ENCODE measurements at places on chromosomes 1 and 21. TPM values are rescaled to one million over a fixed set of nuclear protein-coding genes. Genes with fewer than 3 reads are reported as not detected.

CALML6 gene
- total RNA-seq: 0.22 TPM

FCRL5 gene
- total RNA-seq: not detected

PPM1J gene
- 0.65 TPM for total RNA-seq

CFHR4 gene
- not detected for total RNA-seq

OR2T35 gene
- total RNA-seq: not detected

MAP3K21 gene
- 0.39 TPM for total RNA-seq

S1PR1 gene
- 8.4 TPM for total RNA-seq

A3GALT2 gene
- not detected for total RNA-seq

TEDDM1 gene
- total RNA-seq: not detected

CD1D gene
- total RNA-seq: 0.52 TPM

CD46 gene
- 144 TPM for total RNA-seq

CEP350 gene
- total RNA-seq: 78.9 TPM

REN gene
- not detected for total RNA-seq

SPRR5 gene
- not detected for total RNA-seq

ATP1A2 gene
- 0.22 TPM for total RNA-seq

CFHR2 gene
- total RNA-seq: not detected

MFSD2A gene
- 2.1 TPM for total RNA-seq

FAM72C gene
- 0.13 TPM for total RNA-seq

ANKRD34A gene
- 0.76 TPM for total RNA-seq

CRABP2 gene
- 3.0 TPM for total RNA-seq

SNRNP40 gene
- 74.2 TPM for total RNA-seq

ANKRD65 gene
- 1.7 TPM for total RNA-seq

MYOC gene
- total RNA-seq: 2.8 TPM

SMAP2 gene
- total RNA-seq: 15.2 TPM

CFAP141 gene
- not detected for total RNA-seq

CNTN2 gene
- 0.86 TPM for total RNA-seq

TMIGD3 gene
- 0.13 TPM for total RNA-seq

ANXA9 gene
- total RNA-seq: 0.39 TPM

ANKRD45 gene
- 1.8 TPM for total RNA-seq

S100A2 gene
- total RNA-seq: 3.1 TPM

AK4 gene
- total RNA-seq: 78.8 TPM

ETV3 gene
- 18.4 TPM for total RNA-seq

JMJD4 gene
- 26.6 TPM for total RNA-seq

Data from articular chondrocyte of knee joint (primary cell).